ENCODE measurements at places on chromosomes 13 and 19.

DNA sequence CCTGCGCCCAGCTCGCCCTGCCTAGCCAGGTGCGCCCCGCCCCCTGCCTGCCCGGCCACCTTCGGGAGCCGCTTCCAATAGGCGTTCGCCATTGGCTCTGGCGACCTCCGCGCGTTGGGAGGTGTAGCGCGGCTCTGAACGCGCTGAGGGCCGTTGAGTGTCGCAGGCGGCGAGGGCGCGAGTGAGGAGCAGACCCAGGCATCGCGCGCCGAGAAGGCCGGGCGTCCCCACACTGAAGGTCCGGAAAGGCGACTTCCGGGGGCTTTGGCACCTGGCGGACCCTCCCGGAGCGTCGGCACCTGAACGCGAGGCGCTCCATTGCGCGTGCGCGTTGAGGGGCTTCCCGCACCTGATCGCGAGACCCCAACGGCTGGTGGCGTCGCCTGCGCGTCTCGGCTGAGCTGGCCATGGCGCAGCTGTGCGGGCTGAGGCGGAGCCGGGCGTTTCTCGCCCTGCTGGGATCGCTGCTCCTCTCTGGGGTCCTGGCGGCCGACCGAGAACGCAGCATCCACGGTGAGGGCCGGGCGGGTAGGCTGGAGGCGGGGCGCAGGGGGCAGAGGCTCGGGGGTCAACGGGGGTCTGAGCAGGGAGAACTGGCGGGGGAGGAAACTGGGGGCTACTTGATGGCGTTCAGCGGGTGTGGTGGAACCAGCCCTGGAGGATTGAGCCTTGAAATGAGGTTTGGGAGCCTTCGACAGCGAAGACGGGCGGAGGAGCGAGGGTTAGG is at the start of gene SPINT2:
SPINT2 (plus strand) TSS at position 88 of the 727 bp plus-strand sequence; CDS start at position 408, 320 bp downstream.
- DNase-seq: peak; percentile 96

DNA sequence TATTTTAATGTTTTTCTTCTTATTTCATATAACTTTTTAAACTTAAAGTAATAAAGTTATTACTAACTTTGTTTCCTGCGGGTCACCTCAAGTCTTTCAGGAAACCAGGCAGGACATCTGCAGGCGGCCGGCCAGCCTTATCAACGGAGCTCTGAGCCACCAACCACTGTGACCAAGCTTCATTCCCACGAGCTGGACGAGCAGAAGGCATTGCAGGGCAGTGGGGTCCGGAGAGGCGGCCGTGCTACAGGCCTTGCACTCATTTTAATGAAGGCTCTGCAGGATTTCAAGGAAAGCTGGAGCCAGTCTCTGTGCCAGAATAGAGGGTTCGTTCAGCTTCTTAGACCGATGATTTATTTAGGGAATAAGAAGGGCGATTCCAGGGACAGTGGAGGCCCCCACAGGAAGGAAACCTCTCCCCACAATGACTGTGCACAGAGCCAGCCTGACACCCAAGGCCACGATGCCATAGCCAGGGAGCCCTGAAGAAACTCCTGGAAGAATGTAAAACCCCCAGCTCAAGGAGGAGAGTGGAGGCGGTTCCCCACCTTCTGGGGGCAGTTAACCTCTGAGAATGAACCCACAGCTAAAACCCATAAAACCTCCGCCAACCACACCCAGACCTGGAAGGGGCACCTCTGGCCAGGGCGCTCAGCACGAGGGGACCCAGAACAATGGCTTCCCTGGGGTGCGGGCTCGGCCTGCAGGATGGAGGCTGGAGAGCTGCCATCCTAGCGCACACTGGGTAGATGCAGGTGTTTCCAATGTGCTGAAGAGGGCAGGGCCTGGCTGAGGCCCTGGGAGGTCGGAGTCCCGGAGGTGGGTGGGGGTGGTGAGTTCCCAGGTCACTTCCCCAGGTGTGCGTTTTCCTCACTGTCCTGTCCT is 75.0 kb downstream of the RASA3 start:
- no peak for DNase-seq

DNA sequence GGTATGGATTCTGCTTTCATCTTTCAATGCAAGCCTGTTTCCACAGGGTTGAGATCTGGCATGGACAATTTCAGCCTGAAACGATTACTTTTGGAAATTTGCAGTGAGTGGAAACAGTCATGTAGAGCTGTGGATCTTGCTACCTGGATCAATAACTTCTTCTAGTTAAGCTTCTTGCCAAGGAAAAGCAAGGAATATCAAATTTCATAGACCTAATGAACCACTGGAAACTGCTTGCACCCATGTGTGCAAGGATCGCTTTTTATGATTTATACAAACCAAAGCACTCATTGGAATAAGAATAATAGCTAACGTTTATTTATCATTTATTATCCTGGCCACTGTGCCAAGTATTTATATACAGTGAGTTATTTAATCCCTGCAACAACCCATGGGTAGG is 392.8 kb downstream of the KCNRG start:
- DNase-seq: no peak

- no peak for DNase-seq
Observed at GRCh38 chr13:34502621-34503020, 439.4 kb upstream of the NBEA start.

All from H7 (cell line).